ENCODE measurements at places on chromosomes 6 and 20.

DNA sequence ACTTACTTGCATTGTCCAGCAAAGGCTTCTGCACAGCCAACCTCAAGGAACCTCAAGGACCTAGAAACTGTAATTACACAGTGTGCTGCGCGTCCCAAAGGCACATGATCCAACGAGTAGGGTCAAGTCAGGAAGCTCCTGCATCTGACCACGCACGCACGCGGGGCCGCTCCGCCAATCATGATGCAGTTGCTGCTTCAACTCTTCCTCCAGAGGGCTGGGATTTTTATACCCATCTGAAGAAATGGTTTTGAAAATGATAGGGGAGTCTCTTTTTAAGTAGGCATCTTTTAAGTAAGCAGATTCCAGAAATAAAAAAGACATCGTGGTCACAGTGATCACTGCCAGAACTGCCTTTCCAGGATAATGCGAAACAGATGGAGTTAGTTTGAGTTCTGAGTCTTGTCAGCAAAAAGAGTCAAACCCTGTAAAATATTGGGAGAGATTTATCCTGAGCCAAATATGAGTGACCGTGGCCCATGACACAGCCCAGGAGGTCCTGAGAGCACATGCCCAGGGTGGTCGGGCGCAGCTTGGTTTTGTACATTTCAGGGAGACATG, 34.0 kb downstream of the KIF25 start:
- peak; percentile 2 for DNase-seq

GRCh38 chr6:107401573-107401972, 57.8 kb downstream of the PDSS2 start:
- no peak for DNase-seq

DNA sequence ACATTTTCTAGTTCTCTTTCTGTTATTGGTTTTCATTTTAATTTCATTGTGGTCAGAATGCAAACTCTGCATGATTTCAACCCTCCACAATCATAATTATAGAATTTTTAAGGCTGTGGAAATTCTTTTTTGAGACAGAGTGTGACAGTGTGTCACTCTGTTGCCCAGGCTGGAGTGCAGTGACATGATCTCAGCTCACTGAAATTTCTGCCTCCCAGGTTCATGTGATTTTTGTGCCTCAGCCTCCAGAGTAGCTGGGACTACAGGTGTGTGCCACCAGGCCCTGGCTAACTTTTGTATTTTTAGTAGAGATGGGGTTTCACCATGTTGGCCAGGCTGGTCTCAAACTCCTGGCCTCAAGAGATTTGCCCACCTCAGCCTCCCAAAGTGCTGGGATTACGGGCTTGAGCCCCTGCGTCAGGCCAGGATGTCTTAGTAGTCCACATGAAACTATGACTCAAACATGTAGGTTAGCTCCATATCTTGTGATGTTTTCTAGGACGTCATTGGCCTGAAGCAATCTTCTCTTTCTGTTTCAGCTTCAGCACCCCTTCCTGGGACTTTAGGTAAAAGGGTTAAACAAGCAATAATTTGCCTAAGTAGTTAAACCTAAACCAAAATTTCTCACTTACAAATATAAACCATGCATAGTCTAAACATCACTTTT, 47.4 kb upstream of the SAMD3 start:
- no peak for DNase-seq

- no peak for DNase-seq
Observed at GRCh38 chr6:138592749-138593123, 93.4 kb upstream of the NHSL1 start.

GRCh38 chr20:18288749-18289267, 481 bp downstream of the ZNF133 start:
- peak; percentile 32 for DNase-seq

All from ELF-1 (cell line).